ENCODE measurements at places on chromosomes 4 and X.

DNA sequence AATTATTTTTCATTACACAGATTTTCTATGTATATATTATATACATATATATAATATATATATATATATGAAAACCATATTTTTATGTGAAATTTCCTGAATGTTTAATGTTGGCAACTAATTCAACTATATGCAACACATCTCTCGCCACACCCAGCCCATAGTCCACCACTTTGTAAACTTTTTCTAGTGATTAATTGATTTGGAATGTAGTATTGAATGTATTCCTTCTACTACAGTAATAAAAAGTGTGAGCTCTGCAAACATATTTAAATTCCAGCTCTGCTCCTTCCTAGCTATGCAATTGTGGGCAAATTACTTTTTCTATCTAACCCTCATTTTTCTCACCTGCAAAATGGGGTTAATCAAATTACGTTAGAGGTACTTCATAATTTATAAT, 187.8 kb downstream of the TEX11 start:
- no peak for DNase-seq

DNA sequence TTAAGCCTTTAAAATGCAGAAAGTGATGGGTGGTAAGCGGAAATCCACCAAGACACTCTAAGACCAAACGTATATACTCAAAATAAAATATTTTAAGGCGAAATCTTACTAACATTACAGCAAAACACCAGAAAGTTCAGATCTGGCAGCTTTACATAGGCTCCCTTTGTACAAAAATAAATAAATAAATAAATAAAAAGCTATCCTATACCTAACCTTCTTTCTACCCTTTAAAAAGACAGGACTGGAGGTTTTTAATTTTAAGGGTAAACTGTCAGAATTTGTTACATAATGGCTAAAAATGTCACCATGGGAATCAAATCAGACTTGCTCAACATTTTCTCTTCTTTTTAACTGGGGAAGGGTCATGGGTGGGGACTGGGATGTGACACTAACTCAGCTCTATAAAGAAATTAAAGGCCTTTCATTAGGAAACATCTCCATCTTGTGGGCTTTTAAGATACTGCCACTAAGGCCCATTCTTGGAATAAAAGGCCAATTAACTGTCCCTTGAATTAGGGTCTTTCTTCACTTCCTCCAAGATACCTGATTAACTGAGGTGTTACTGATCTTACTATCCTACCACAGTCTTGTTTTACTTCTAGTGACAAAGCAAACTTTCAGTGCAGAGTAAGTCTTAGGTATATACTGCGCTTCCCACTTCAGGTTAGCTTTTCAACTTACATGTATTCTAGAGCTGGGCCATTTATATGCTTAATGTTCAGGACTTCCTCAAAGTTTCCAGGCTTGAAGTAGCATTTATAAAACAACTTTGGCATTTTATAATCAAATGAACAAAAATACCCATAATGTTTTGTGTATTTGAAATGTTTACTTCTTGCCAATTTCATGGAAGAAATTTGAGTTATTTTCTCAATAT, 13.3 kb downstream of the HNRNPD start:
- no peak for DNase-seq

DNA sequence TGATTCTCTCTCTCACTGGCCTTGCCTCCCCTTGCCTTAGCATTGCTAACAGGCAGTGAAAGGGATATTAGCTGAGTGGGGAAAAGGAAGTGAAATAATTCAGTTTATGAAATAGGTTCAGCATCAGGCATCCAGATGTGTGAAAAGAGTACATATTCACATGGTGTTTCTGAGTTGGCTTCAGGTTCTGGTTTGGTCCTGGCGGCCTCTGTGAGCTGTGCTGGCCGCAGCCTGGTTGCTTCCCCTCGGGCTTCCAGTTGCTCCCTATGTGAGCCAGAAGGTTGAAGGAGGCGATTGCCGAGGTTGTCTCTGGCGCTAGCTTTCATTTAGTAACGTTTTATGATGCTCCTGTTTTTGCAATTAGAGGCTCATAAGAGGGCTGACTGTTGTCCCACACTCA, 99.1 kb upstream of the TLR2 start:
- DNase-seq: no peak

- no peak for DNase-seq
Observed at GRCh38 chr4:84648863-84649647, 66.1 kb downstream of the CDS1 start.

DNA sequence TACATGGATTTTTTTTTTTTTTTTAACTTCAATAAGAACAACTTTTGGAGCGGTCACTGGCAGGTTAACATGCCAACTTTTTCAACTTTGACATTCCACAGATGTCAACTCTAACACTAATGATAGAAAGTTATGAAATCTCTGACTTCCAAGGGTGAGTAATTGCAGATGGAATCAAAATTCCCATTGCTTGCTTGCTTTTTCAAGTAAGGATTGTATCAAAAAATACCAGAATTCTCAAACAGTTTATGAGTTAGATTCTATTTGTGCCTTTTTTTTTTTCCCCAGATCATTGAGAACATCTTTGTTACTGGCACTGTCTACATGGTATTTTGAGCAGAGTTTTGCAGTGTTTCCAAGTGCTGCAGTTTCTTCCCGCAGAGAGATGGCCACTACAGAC, 50.3 kb upstream of the OTUD4 start:
- no peak for DNase-seq

DNA sequence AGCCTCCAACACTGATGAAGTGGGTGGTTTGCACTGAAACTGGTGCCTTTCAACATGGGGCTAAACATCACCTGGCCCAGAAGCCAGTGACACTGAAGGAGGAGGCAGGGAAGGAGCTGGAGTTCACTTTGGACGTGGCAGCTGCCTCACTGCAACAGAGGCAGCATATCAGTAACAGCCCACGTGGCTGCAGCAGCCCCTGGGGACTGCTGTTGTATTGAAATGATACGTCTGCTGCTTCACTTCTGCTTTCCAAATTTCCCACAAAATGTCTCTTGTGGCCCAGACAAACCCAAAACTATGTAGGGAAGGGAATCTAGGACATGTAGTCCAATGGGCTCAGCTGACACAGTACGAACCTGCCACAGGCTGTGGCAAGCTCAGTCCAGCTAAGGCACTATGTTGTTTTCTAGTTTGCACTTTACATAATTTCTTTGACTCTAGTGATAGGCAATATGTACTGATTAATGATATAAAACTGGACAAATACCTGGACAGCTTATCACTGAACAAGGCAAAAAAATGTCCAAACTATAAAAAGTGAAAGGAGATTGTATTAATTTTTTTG, 84.7 kb upstream of the RAPGEF2 start:
- DNase-seq: peak; percentile 33

DNA sequence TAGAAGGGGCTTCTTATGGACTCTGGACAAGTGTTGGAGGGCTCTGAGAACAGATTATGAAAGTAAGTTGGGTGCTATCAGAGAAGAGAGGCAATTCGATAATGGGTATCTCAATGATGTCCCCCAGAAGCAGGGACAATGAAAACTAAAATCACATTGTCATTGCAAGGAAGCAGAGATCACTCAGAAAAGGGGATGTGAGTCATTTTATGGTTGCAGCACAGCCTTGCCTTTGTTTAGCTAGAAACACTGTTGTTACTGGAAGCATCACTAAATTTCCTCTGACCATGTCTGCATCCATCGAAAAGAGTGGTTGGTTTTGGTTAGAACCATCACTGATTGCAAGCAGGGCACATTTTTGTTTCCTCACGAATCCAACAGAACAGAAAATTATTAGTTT, 246.8 kb upstream of the NWD2 start:
- DNase-seq: no peak

GRCh38 chrX:110304884-110305283, 13.0 kb downstream of the AMMECR1 start:
- no peak for DNase-seq

- no peak for DNase-seq
Observed at GRCh38 chr4:124334119-124334518, 378.4 kb downstream of the ANKRD50 start.

GRCh38 chr4:121479808-121480207, 99.0 kb upstream of the QRFPR start:
- no peak for DNase-seq

GRCh38 chr4:41448934-41449333, 89.0 kb upstream of the LIMCH1 start:
- DNase-seq: no peak

- no peak for DNase-seq
Observed at GRCh38 chr4:138540056-138540800, 298.1 kb upstream of the SLC7A11 start.

DNA sequence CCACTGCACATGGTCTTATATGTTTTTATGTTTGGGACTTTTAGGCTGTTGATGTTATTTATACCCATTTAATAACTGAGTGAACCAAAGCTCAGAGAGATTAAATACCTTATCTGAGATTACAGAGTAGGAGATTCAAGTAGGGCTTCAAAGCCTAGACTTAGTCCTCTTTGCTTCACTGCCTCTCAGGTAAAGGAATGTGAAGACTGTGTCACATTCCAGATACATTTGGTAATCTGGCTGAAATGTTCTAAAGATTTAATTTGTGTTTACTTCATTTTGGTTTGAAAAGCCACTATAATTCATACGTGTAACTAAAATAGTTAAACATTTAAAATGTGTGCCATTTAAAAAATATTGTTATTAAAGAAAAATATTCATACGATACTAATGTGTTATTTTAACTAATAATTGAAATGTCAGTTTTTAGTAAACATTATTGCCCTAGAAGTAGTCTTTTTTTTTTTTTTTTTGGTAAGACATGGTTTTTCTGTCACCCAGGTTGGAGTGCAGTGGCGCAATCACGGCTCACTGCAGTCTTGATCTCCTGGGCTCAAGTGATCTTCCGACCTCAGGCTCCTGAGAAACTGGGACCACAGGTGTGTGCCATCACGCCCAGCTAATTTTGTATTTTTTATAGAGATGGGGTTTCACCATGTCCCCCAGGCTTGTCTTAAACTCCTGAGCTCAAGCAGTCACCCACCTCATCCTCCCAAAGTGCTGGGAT, 54.3 kb downstream of the WWC2 start:
- no peak for DNase-seq

DNA sequence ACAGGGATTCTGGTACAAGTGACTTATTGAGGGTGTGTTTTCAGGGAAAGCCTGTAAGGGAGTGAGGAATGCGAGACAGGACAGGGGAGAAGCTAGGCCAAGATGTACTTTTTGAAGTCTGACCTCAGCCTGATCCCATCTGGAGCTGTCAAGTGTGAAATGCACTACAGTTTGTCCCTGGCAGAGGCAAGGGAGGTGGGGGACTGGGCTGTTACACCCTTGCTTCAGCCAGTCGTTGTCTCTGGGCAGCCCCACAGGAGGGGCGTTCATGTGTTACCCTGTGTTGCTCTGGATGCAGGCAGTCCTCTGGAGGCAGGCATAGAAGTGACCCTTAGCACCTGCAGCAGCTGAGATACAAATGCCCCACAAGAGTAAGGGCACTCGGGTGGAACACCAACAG, 25.8 kb downstream of the PPEF1 start:
- DNase-seq: no peak

- DNase-seq: no peak
Observed at GRCh38 chr4:108192056-108192455, 23.3 kb upstream of the LEF1 start.

- no peak for DNase-seq
Observed at GRCh38 chr4:180493299-180493698, 1749.9 kb upstream of the TENM3 start.

- no peak for DNase-seq
Observed at GRCh38 chr4:166277401-166277800, 404.4 kb downstream of the TLL1 start.

GRCh38 chr4:103405415-103405814, 207.3 kb upstream of the CENPE start:
- no peak for DNase-seq

GRCh38 chr4:7464259-7464655, 29.5 kb upstream of the PSAPL1 start:
- DNase-seq: no peak

DNA sequence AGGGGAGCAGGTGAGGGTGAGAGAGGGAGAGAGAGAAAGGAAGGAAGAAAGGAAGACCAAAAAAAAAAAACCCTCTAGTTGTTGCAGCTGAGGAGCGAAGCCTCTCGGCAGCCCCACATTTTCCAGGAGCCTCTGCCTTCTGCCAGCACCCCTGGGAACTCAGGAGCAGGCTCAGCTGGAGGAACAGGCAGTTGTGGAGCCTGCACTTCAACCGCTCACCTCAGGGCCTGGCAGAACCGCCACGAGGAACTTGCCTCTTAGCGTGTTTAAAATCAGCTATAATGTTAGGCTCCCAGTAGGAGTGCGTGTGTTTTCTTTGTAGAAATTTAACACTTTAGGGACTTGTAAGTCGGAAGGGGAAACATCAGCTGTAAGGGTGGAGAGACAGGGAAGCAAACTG, 65.7 kb downstream of the SEL1L3 start:
- DNase-seq: no peak

DNA sequence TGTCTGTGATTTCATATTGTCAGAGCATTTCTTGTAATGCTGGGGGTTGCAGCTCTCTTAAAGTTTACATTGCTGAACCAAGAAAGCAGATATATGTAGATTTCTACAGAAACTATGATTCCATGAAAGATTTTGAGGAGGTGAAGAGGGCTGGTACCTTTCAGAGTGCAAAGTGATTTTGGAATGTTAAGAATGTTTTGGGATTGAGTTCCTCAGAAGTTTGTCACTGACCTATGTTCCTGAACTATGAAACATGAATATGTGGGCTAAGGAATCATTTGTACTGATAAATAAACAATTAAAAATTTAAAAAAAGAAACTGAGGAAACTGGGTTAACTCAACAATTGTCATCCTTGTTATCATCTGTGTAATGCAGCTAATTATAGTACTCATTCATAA, 12.3 kb upstream of the CHIC2 start:
- DNase-seq: no peak

- DNase-seq: no peak
Observed at GRCh38 chr4:15658781-15659180, 3.6 kb upstream of the FBXL5 start.

GRCh38 chrX:107823456-107823855, 2.2 kb upstream of the MID2 start:
- no peak for DNase-seq

- no peak for DNase-seq
Observed at GRCh38 chr4:146545102-146545501, 23.4 kb upstream of the SLC10A7 start.

DNA sequence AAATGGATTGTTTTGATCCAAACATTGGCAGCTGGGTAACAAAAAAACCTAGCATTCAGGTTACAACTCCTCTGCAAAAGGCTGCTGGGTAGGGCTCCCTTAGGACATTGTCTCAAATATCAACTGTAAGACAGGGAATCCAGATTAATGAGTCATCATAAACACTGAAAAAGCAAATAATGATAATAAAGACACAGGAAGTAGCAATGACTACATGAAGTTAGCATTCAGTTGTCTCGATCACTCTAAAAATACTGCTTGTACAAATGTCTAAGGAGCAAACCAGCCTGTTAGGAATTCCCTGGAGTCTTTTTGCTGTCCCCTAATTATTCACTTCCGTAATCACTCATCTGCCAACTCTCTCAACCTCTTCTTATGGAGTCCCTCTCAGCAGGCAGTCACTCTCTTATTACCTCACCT, 259.2 kb downstream of the GPC3 start:
- DNase-seq: no peak

DNA sequence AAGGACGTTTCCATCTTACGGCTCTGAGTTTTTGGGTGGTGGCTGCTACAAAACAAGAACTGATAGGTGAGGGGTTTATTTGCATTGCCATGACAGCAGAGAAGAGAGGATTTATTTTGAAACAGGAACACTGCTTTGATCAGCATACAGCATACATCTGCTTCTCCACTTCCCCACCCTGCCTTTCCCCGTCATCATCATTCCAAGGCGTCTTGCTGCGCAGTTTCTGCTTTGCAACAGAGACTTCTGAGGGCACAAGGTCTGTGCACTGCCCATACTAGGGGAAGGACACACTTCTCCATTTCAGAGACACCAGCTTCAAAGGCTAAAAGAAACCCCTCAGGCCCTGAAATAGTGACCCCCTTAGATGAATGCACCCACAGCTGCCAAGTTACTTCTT, 19.1 kb downstream of the STARD8 start:
- DNase-seq: no peak

Measured in GM12891 (cell line).